Panc1 (cell line): ENCODE measurements at places on chromosomes 3 and 15. TPM values are rescaled to one million over a fixed set of nuclear protein-coding genes. Genes with fewer than 3 reads are reported as not detected.

- no peaks in the 10 kb centered on the region for H3K4me1 ChIP-seq
- no peak overlapping the region for H3K27ac ChIP-seq
- DNase-seq, result no peak
Observed at GRCh38 chr3:190595179-190595795, 81.4 kb downstream of the IL1RAP start.

DNA sequence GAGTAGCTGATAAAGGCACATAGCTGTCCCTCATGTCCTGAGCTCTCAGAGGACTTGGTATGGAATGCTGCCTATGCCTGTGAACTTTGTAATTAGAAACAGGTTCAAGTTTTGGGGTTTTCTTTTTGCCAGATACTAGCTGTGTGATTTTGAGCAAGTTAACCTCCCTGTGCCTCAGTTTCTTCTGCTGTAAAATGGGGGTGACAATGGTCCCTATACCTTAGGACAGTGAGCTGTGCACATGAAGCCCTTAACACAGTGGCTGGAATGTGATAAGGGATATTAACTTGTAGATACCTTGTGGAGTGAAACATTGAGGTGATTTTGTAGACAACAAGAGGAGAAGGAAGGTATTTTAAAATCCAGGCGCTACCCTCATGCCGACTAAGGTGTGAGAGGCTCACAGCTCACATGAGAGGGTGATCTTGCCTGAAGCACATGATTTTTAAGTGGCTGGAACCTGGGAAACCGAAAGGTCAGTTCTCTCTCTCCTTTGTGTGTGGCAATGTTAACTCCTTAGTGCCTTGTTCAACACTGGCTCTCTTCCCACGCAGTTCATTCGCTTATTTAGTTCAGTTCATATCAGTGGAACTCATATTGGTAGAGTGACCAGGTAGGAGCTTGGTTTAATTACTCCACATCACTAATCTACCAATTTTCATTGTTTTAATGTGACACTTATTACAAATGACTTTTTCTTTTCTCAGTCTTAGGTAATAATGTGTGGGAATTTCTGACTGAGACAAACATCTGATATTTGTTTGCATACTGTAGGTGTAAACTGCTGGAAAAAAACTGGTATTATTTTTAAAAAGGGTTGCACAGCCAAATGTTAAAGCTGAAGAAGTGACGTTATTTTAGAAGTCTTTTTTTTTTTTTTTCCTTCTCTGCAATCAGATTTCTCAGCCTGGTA is 236.2 kb downstream of the ITPR1 start:
- no peak overlapping the region for H3K4me3 ChIP-seq
- H3K27me3 ChIP-seq, result no peaks in the 10 kb centered on the region
- H3K4me1 ChIP-seq, result no peaks in the 10 kb centered on the region
- H3K36me3 ChIP-seq, result no peaks in the 10 kb centered on the region
- no peak overlapping the region for H3K27ac ChIP-seq

- no peaks in the 10 kb centered on the region for H3K27me3 ChIP-seq
- no peak overlapping the region for H3K27ac ChIP-seq
- H3K4me1 ChIP-seq, result no peaks in the 10 kb centered on the region
Observed at GRCh38 chr3:43747641-43748040, 56.9 kb downstream of the ABHD5 start.

DNA sequence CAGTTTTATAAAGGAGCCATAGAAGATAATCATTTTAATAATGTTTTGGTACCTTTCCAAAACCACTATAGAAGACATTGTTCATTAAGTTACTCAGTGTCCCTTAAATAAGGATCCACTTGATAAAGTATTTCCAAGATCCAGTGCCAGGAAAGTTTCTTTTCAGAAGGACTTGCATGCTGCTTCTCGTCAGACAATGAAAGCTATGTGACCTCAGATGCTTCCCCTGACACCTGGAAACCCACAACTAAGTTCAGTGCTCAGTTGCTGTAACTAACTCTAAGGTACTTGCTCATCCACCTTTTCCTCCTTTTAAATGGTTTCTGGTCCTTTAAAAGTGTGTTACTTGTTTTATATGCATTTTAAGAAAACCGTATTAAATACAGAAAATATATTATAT is 7.3 kb downstream of the SSR3 start:
- H3K4me1 ChIP-seq, result no peaks in the 10 kb centered on the region
- DNase-seq, result no peak
- peaks cover 77% of the 10 kb centered on the region for H3K36me3 ChIP-seq
- no peak overlapping the region for H3K4me3 ChIP-seq
- no peak overlapping the region for H3K27ac ChIP-seq

DNA sequence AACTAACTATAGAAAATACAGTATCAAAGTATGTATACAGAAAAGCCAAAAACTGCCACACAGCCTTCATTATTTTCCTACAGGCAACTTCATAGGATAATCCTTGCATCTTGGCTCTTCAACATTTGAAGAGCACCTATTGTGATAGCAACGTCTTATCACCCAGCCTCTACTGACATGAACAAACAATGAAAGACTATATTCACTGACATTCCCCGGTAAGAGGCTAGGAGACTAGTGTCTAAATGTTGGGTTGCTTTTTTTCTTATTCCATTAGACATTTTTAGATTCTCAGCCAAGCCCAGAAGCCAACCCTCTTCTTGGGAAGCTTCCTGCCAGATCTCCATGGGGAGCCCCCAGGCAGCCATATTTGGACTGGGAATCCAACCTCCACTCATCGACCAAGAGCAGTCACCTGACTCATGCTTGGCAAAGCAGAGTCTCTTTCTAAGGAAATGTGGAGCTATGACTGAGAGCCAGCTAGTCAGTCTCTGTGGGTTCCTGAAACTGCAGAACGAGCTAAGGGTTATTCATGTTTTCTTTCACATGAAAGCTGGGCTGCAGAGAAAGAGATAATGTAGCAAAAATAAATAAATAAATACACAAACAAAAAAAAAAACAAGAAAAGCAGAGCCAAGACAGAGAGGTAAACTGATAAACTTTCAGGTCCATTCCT is 227.5 kb downstream of the MAGI1 start:
- peaks cover 3% of the 10 kb centered on the region; the same call in 1 of the 2 replicates for H3K4me1 ChIP-seq
- no peak for DNase-seq
- no peaks in the 10 kb centered on the region for H3K27me3 ChIP-seq

DNA sequence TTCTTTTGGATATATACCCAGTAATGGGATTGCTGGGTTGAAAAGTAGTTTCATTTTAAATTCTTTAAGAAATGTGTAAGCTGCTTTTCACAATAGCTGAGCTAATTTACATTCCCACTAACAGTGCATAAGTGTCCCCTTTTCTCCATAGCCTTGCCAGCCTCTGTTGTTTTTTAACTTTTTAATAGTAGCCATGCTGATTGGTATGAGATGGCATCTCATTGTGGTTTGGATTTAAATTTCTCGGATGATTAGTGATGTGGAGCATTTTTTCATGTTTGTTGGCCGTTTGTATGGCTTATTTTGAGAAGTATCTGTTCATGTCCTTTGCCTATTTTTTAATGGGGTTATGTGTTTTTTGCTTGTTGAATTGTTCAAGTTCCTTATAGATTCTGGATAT is 444.3 kb upstream of the ATP11B start:
- no peak overlapping the region for H3K4me3 ChIP-seq
- H3K27me3 ChIP-seq, result no peaks in the 10 kb centered on the region
- DNase-seq, result no peak
- no peak overlapping the region for H3K27ac ChIP-seq
- H3K4me1 ChIP-seq, result no peaks in the 10 kb centered on the region

DNA sequence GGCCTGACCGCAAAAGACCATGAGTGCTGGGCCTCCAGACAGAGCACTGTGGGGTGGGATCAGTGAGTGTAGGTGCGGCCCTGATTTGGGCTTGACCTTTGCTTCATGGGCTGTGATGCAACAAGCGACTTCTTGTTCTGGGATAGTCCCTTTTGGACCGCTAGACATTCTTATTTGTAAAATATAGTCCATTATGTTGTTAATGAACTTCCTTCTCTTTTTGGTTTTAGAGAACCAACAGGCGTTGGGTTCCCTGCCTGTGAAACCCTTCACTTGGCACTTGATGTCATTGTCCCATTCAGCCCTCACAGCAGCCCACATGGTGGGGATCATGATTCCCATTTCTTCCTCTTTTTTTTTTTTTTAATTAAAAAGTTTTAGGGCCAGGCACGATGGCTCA is 15.8 kb upstream of the TRH start:
- H3K4me3 ChIP-seq, result no peak overlapping the region
- no peaks in the 10 kb centered on the region for H3K36me3 ChIP-seq
- no peaks in the 10 kb centered on the region for H3K4me1 ChIP-seq

- DNase-seq, result no peak
- peaks cover 6% of the 10 kb centered on the region; the same call in 1 of the 2 replicates for H3K36me3 ChIP-seq
- no peaks in the 10 kb centered on the region for H3K27me3 ChIP-seq
- peak overlapping the region; percentile 62; the same call in 1 of the 2 replicates for H3K27ac ChIP-seq
- no peak overlapping the region for H3K4me3 ChIP-seq
Observed at GRCh38 chr3:138688871-138689299, 80.3 kb downstream of the FAIM start.

DNA sequence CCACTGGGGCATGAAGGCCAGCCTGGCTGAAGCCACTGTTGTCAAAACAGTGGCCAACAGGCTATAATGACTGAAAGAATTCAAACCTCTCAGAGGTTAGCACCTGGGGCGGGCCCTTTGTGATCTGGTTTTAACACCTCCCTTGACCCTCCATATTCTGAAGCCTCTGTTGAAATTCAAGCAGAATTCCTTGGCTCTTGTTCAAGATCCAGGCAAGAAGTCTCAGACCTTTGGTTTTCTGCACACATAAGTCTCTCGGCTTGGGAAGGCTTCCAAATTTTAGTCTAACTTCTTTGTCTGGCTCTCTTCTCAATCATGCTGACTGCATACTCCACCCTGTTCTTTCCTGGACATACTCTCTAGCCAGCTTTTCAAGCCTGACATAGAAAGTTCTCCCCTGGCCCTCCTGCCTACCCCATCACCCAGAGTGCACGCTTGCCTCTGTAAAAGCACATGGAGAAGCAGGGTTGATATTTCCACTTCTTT is 144.5 kb downstream of the PDZRN3 start:
- no peak for DNase-seq
- H3K27me3 ChIP-seq, result no peaks in the 10 kb centered on the region
- H3K4me3 ChIP-seq, result no peak overlapping the region
- no peaks in the 10 kb centered on the region for H3K4me1 ChIP-seq

DNA sequence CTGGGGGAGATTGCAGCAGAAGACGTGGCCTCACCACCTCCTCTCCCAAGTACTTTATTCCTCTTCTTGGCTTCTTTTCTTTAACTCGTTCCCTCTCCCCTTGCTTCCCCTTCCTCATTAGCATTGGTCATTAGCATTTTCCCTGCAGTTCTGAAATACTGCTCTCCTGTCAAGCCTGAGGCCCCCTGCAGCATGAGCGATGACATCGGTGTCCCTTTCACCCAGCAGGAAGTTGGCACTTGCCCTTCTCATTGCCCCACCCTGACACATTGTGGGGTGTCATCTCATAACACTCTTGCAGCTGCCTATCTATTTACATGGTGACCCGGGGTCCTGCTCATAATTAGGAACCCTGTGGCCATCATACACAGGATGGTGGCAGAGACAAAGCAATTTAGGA is 167.1 kb downstream of the ARRDC4 start:
- H3K27ac ChIP-seq, result no peak overlapping the region
- H3K4me3 ChIP-seq, result no peak overlapping the region
- H3K27me3 ChIP-seq, result peaks cover 4% of the 10 kb centered on the region; the same call in 1 of the 2 replicates
- H3K4me1 ChIP-seq, result no peaks in the 10 kb centered on the region

DNA sequence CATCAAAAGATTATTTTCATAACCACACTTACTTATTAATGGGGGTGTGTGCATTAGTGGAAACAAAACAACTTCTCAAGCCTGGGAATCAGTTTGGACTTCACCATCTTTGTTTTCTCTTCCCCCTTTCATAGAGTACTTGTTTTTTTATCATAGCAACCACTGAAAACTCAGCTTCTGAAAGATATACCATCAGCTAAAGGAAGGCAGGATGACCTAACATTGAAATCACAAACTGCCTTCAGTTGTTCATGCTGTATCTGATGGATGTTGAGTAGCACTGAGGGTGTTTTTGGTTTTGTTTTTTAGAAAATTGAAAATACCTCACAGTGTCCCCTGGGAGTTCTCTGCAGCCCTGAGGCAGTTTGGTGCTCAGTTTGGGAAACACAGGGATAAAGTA is 46.5 kb downstream of the NEK10 start:
- H3K27ac ChIP-seq, result no peak overlapping the region
- no peak for DNase-seq
- H3K4me1 ChIP-seq, result no peaks in the 10 kb centered on the region; the same call in 1 of the 2 replicates
- no peak overlapping the region for H3K4me3 ChIP-seq
- no peaks in the 10 kb centered on the region for H3K36me3 ChIP-seq

DNA sequence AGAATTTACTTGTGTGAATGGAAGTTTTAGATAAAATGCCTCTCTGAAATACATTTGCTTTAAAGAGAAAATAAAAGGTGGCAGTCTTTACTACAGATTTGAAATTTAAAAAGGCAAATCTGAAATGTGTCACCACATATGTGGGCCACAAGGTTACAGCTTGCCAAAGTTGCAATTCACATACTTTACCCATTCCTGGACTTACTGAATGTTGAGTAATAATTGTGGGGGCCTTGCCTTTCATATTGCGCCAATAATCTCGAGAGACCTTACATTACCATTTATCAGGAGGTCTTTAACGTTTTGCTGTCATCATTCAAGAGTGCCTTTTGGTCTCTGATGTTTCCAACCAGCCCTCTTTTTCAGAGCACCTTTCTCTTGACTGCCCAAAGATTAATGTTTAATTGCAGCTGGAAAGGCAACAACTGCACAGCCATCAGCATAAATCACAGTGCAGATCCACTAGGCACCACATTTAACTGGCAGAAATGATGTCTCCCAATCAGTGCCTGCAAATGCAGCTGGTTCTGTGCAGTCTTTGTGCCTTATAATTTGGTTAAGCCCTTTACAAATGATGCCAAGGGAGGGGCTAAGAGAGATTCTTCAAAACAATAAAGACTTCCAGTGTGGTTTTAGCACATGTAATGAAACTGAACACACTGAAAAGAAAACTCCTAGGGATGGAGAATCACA is 206.8 kb downstream of the MAGI1 start:
- DNase-seq, result no peak
- H3K27me3 ChIP-seq, result no peaks in the 10 kb centered on the region
- H3K4me1 ChIP-seq, result no peaks in the 10 kb centered on the region
- H3K36me3 ChIP-seq, result no peaks in the 10 kb centered on the region

- no peaks in the 10 kb centered on the region for H3K36me3 ChIP-seq
- H3K27me3 ChIP-seq, result peaks cover 11% of the 10 kb centered on the region
- H3K27ac ChIP-seq, result no peak overlapping the region
- H3K4me1 ChIP-seq, result no peaks in the 10 kb centered on the region; the same call in 1 of the 2 replicates
- DNase-seq, result no peak
Observed at GRCh38 chr15:82017656-82018055, 28.2 kb downstream of the MEX3B start.

Gene CHL1
- not detected for total RNA-seq

Gene LRRC49
- total RNA-seq, result 8.3 TPM

Gene CCDC54
- not detected for total RNA-seq

Gene ANKRD34C
- total RNA-seq, result not detected

Gene SLC2A2
- 0.13 TPM for total RNA-seq

Gene FANCD2OS
- not detected for total RNA-seq

Gene SEMA3B
- 1.4 TPM for total RNA-seq

Gene SLC12A1
- total RNA-seq, result not detected
